ENCODE measurements at places on chromosomes 6 and 20.

GRCh38 chr20:55934146-55934545 lies 71.2 kb downstream of the CBLN4 start:
- no peak for DNase-seq

DNA sequence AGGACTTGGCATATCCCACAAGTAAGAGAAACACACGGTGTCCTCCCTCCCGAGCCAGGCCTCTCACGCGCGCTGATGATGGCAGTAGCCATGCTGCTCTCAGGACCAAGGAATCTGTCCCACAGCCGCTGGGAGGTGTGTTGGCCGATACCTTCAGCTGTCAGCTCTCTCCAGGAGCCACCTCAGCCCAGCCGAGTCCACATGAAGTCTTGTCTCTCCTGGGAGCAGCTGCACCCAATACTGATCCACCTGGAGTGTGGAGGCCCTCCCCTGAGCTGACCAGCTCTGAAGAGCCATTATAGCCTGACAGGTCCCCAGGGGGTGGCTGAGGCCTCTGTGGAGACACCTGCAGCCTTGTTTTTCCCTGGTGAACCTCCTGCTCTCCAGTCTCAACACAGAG lies 23.8 kb upstream of the NXT1 start:
- no peak for DNase-seq

DNA sequence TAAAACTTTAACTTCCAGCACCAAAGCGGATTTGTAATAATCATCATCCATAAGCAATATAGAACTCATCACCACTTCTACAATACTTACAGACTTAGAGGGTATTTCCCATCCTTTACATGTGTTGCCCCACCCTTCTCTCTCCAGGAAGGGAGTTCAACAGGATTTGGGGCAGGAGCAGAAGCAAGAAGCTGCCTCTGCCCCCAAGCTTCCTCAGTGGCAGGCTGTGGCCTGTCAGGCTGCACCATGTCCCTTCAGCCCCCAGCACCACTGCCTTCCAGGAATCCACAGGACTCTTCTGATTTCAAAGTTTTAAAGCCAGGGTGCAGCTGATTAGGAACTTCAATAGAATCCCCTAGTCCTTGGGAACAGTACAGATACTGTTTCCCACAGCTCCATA lies 36.7 kb upstream of the MCM9 start:
- no peak for DNase-seq

GRCh38 chr20:10665027-10665561 lies 8.7 kb downstream of the JAG1 start:
- no peak for DNase-seq

GRCh38 chr6:159100395-159101182 lies 55.8 kb upstream of the TAGAP start:
- no peak for DNase-seq

DNA sequence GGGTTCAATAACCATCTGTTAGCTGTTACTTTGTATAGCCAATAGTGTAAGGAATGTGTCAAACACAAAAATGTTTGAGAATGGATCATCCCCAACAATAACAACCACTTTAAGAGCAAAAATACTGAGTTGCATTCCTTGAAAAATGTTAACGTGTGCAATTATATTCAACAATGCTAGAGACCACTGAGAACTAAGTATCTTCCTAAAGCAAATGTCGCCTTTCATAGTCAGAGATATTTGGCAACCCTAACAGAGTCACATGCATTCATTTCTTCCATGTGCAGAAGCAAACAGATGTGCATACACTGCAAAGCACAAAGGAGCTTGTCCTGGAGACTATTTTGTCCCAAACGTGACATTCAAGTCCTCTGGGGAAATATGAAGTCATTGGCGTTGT lies 448.6 kb downstream of the GJA1 start:
- DNase-seq, result no peak

DNA sequence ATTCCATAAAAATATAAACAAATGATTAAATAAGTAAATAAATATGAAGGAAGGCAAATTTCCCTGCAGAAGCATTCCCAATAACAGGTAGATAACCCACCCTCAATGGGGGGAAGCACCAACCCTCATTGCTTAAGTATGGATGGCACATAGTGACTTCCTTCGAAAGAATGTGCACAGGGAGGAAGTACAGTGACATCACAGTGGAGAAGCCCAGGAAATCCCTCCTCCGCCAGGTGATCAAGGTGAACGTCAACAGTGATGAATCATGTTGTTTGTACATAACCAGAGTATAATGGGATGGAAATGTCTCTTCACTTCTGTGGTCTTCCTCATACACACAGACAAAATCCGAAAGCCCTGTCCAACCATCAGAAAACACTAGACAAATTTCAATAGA lies 267.9 kb downstream of the THBS2 start:
- no peak for DNase-seq

DNA sequence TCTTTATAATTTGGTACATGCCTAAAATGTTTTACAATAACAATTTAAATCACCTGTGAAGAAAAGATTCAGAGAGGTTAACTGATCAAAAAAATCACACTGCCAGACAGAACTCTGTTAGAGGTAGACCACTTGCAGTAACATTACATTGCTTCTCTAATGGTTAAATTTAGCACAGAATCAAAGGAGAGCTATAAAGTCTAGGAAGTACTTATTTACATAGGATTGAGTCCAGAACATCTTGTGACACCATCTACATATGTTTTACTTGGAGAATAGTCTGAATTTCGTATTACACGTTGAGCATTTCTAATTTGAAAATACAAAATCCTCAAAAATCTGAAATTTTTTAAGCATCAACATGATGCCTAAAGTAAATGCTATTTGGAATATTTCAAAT lies 17.2 kb upstream of the TBC1D20 start:
- no peak for DNase-seq

GRCh38 chr20:3168079-3168828 lies 5.1 kb downstream of the LZTS3 start:
- peak; percentile 26 for DNase-seq

DNA sequence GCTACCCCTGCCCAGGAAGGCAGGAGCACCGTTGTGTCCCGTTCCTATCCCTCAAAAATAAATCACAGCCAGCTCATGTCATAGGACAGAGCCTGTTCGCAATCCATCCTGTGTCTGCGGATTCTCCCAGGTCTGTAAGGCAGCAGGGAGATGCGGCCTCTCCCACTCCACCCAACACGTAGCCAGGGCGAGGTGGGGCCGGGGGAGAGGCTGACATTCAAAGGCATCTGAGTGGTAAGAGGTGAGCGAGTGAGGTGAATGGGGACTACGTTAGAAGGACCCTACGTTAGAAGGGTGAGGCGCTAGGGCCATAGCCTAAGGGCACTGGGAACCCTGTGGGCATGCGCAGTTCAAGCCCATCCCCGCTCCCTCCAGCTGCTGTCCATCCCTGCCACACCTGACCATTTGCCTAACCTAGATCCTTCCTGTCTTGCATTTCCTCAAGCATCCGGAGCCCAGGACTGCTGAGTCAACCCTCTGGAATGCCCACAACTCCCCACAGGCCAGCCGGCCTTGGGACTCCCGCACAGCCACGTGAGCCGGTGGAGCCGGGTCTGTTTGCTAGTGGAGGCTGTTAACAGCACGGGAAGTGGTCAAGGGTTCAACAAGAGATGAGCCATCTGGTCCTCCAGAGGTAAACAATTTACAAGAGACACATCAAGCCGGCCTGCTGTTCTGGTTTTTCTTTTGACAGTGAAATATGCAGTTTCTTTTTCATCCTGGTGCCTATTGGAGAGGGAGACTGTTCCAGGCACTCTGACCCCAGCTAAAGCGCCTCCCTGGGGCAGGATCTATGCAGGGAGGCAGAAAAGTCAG lies 45.9 kb downstream of the RIPOR3 start:
- no peak for DNase-seq

GRCh38 chr6:142950291-142950690 lies 5.3 kb upstream of the HIVEP2 start:
- no peak for DNase-seq

- DNase-seq, result no peak
Measured at GRCh38 chr20:61757678-61758563, 307.8 kb downstream of the TAF4 start.

DNA sequence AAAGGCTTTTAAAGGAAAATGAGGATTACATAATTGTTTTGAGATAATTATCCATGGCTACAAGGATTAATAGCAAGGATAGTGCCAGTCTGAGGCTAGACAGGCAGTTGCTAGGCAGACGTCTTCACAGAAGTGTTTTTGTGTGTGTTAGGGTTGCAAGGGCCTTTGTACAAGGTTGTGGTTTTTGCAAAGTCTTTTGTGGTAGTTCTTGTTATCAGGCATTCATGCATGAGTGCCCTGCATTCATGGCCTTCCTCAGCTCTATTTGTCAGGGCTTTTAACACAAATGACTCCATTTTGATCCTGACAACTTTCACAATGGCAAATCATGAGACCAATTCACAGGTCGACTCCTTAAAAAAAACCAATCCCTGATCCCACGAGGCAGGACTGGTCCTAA lies 68.1 kb upstream of the TXNDC5 start:
- peak; percentile 78 for DNase-seq

DNA sequence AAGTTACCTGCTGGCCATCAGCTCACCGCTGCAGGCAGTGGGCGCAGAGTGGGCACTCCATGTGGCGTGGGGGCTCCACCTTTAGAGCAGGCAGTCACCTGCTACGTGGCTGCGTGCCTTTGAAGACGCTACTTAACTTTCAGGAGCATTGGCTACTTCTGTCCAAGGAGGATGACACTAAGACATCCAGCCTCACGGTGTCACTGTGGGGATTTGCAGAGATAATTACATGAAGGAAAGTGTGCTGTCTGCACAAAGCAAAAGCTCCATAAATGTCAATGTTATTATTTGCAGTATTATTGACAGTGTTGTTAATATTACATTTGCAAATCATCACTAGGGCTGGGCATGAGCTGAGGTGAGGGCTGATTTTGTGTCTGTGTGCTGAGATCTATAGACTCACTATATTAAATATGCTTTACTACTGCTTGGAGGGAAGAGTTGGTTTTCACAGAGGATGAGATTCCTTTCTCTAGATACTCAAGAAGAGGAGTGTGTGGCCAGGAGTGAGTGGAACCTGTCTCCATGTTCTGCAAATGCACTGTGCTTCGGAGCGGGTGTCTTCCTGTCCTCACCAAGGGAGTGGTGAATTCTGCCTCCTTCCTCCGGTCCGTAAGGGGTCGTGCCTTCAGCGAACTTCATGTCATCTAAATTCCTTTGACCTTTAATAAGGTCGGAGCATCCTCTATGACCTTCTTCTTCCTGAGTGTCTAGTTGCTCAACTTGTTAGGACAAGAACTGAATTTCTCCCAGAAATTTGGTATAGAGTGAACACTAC lies 165.8 kb upstream of the SYNDIG1 start:
- DNase-seq, result peak; percentile 18

- no peak for DNase-seq
Measured at GRCh38 chr6:68328156-68328555, 306.9 kb upstream of the ADGRB3 start.

DNA sequence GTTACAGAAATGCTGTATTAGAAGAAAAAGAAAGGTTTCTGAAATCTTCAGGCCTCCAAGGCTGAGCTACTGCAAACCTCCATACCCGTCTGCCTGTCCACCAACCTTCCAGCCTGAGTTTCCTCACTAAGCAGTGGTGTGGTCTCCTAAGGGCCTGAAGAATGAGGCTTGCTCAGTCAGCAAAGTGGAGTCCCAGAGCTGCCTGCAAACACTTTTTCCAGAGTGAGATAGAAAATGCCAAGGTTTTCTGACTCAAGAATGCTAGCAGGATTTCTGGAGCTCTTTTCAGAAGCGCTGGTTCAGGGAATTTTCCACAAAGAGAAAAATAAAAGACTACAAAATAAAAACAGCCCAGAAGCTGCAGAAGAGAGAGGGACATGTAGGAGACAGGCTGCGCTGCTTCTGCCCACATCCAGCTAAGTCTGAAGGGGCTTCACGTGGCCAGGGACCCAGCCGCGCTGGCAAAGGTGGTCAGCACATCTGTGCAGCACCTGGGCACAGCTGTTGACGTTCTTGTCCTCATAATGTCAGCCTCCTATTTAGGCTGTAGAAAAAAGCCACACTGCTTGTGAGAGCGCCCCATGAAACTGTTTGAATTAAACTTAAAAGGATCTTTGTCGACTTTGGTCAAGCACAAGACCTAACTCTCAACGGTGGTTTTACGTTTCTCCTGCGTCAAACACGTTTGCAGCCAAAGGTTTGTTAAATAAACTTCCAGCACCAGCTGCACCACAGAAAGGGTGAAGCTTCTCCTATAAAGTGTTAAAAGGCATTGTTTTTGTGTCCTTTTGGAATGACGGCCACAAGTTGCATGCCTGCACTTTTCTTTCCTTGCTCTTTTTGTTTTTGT lies 209.0 kb downstream of the THBS2 start:
- no peak for DNase-seq

DNA sequence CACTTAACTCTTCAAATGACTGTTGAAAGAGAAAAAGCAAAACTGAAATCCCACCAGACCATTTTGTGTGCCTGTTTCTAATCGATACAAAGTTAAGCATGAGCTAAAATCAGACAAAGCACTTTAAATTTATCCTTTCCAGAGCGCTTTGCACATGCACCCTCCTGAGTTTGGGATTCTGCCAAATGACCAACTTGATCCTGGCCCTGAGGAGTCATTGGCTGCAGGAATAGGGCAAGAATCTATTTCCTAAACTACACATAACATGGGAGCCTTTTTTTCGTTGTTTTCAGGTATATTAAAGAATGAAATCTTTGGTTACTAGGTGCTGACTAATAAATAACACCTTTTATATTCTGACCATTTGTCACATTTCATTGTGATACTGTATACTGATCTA lies 23.8 kb upstream of the MTHFD1L start:
- no peak for DNase-seq

- DNase-seq, result no peak
Measured at GRCh38 chr20:59044295-59044694, 1.7 kb upstream of the PRELID3B start.

- no peak for DNase-seq
Measured at GRCh38 chr6:15503346-15503680, 159.5 kb downstream of the DTNBP1 start.

DNA sequence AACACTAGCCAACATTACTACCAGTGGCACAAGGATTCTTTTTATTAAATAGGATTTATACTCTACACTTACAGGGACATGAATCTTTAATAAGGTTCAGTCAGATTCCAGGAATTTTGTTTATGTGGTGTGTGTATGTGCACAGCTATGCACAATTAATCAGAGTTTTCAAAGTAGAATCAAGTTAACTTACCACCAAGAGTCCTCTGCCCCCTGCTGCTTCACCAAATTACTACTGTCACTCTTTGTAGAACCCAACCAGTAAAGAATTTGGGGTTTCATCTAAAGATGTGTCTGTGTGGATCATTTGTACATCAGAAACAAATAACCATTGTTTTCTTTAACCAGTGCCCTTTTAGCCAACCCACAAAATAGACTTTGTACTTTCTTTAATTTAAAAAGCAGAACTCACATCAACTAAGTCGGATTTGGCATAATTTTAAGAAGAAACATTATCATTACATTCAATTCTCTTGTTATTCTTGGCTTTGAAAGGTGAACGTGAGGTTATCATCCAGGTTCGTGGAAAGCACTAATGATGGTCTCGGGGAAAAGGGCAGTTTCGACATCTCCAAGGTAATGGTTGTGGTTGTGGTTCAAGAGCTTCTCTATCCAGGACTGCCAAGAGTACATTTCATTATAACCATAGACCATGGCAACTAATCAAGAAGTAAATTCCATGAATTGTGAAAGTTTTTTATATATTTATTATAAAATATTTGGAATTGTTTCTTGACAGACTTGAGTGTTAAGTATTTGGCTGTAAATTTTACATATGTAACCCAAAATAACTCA lies 514.3 kb upstream of the ID4 start:
- DNase-seq, result no peak

GRCh38 chr20:24064092-24064491 lies 75.5 kb upstream of the GGTLC1 start:
- no peak for DNase-seq
